ENCODE measurements at places on chromosomes 1 and 21.

GRCh38 chr21:24276204-24276603 lies 1331.1 kb downstream of the MRPL39 start:
- no peaks in the 10 kb centered on the region for H3K4me1 ChIP-seq
- no peaks in the 10 kb centered on the region for H3K36me3 ChIP-seq
- no peak for DNase-seq
- H3K27me3 ChIP-seq, result no peaks in the 10 kb centered on the region
- H3K4me3 ChIP-seq, result no peak overlapping the region

DNA sequence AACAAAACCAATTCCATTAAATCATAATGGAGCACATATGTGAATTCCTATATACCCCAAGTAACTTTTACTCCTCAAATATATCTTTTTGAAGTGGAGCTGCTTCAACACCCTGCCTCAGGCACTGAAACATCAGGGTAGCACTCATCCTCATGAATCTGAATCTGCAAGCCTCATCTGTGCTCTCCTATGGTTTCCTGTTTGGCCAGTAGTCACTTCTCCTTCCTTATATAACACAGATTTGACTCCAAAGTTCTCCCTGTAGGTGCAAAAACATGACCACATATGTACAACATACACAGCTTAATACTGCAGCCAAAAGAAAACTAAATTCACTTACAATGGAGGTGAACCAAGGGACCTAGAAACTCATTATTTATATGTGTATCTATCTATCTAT lies 7.2 kb downstream of the TRIT1 start:
- H3K36me3 ChIP-seq, result peaks cover 12% of the 10 kb centered on the region
- no peaks in the 10 kb centered on the region for H3K27me3 ChIP-seq
- H3K27ac ChIP-seq, result no peak overlapping the region
- H3K4me1 ChIP-seq, result no peaks in the 10 kb centered on the region

GRCh38 chr1:1569341-1569740 lies 5.3 kb downstream of the SSU72 start:
- H3K36me3 ChIP-seq, result peaks cover 26% of the 10 kb centered on the region
- no peak overlapping the region for H3K27ac ChIP-seq
- no peak overlapping the region for H3K4me3 ChIP-seq
- peaks cover 75% of the 10 kb centered on the region for H3K4me1 ChIP-seq
- DNase-seq, result no peak

DNA sequence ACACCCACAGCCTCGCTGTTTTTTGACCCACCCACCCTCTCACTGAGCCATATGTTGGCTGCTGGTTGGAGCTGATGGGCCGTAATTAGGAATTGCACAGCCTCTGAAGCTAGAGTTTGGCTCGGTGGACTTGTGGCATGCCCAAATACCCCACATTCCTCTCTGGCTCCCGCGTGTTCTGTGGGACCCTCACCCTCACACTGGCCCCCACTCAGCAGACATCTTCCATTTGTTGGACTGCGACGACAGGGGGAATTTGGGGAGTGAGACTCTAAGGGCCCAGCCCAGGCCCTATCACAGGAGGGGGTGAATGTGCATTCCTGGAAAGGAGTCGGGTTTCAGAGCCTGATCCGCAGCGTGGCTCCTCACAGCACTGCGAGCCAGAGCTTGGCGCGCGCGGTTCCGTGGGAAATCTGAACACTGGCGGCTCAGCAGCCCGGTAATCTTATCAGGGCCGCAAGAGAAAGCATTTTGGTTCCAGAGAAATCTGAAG lies 5.2 kb downstream of the RCSD1 start:
- H3K27me3 ChIP-seq, result no peaks in the 10 kb centered on the region
- no peak overlapping the region for H3K4me3 ChIP-seq
- H3K4me1 ChIP-seq, result peaks cover 64% of the 10 kb centered on the region
- no peak for DNase-seq
- H3K36me3 ChIP-seq, result peaks cover 39% of the 10 kb centered on the region

DNA sequence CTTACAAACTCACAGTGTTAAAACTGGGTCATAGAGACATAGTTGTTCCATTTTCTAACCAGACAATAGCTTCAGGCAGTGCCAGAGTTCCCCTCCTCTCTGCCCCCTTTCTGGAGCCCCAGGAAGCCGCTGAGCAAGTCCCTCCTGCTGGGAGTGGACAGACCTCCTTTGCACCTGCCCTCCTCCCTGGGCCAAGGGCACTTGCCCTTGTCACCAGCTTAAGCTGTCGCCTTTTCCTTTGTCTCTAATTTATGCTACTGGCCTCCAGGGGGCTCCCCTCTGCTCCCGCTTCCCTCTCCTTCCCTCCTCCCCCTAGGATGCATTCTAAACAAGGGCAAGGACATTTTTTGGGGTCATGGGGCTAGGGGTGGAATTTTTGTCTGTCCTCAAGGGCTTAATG lies 182.4 kb downstream of the MIS18A start:
- H3K36me3 ChIP-seq, result no peaks in the 10 kb centered on the region
- no peak overlapping the region for H3K27ac ChIP-seq
- DNase-seq, result no peak
- no peaks in the 10 kb centered on the region for H3K4me1 ChIP-seq

DNA sequence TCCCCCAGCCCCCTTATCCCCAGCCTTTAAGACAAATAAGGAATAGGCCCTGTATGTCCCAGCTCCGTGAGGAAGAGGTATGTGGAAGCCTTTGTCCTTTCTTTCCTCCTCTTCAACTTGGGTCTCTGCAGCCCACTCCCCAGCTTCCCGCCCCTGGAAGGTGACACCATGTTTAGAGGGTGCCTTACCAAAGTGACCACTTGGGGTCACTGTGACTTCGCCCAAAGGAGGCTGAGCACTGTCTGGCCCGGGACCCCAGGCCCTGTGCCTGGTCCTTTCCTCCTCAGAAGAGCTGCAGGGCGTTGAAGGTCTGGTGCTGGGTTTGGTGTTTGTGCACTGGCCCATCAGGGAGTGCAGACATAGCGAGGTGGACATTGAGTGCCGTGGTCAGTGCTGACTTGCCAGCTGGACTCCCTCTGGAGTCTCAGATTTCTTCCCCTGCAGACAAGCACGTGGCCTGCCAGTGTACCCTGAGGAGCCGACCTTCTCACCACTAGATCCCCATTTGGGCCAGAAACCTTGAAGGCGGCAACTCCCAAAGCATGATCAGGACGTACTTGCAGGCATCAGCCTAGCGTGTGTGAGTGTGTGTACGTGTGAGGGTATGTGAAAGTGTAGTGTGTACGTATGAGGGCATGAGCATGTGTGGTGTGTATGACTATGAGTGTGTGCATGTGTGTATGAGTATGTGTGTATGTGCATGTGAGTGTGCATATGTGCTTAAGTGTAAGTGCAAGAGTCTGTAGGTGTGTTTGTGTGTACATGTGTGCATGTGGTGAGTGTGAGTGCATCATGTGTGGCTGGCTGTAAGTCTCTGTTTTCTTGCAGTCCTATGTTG lies 181.4 kb upstream of the KIAA0040 start:
- no peaks in the 10 kb centered on the region for H3K36me3 ChIP-seq
- H3K4me1 ChIP-seq, result no peaks in the 10 kb centered on the region
- H3K4me3 ChIP-seq, result no peak overlapping the region

- no peaks in the 10 kb centered on the region for H3K4me1 ChIP-seq
- H3K27me3 ChIP-seq, result peaks cover 37% of the 10 kb centered on the region
- no peak for DNase-seq
- H3K36me3 ChIP-seq, result no peaks in the 10 kb centered on the region
- no peak overlapping the region for H3K27ac ChIP-seq
- H3K4me3 ChIP-seq, result no peak overlapping the region
These were observed 9.4 kb upstream of the S100A8 start for GRCh38 chr1:153400244-153400643.

- no peaks in the 10 kb centered on the region for H3K27me3 ChIP-seq
- H3K4me3 ChIP-seq, result no peak overlapping the region
- DNase-seq, result no peak
- no peak overlapping the region for H3K27ac ChIP-seq
These were observed 1699.6 kb downstream of the KCNT2 start for GRCh38 chr1:194908643-194909042.

- no peaks in the 10 kb centered on the region for H3K27me3 ChIP-seq
- no peak overlapping the region for H3K4me3 ChIP-seq
- no peaks in the 10 kb centered on the region for H3K4me1 ChIP-seq
- DNase-seq, result no peak
These were observed 429.6 kb downstream of the USP25 start for GRCh38 chr21:16159213-16159970.

DNA sequence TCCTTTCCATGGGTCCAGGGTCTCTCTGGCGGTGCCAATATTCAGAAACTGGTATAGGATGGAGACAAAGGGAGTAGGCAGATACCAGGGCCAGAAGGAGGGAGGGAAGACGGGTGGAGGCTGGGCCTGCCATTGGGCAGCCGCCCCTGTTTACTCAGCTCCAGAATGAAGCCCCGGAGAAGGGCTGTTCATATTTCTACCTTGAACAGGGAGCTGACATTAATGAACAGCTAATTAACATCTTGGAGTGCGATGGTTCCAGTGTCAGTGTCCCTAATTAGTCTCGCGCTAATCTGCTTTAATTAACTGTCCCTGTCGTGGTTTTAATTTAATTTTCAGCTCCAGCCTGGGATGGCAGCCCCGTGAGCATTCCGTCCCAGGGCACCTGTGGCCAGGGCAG lies 113.8 kb downstream of the EPHB2 start:
- H3K4me1 ChIP-seq, result no peaks in the 10 kb centered on the region
- no peaks in the 10 kb centered on the region for H3K36me3 ChIP-seq
- no peak for DNase-seq
- no peak overlapping the region for H3K4me3 ChIP-seq
- no peaks in the 10 kb centered on the region for H3K27me3 ChIP-seq
- no peak overlapping the region for H3K27ac ChIP-seq

DNA sequence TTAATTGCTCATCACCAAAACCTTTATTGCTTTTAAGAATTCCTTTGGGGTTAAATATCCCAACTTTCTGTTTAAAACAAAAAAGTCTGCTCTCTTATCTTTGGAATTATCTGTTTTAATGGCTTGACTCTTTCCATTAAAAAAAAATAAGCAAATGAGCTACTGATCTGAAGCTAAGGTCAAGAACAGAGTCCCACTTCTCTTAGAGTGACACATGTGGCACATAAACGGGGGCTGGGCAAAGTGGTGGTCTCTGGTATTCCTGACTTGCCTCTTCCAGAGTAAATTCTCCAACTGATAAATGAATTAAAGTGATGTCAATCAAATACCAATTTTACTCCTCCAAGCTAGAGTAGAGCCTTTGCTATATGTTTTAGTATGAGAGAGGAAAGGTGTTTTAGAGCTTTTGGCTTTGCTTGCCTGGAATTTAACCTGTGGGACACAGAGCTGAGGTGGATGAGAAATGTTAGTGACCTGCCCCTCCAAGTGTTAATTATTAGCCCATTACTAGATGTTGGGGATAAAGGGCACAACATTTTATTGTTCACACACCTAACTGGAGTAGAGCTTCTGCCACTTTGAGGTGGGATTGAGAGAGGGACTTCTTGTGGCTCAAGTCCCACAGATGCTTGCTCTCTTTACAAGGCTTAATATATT lies 864.0 kb downstream of the LRRIQ3 start:
- H3K4me3 ChIP-seq, result no peak overlapping the region
- H3K36me3 ChIP-seq, result no peaks in the 10 kb centered on the region
- H3K4me1 ChIP-seq, result no peaks in the 10 kb centered on the region
- no peaks in the 10 kb centered on the region for H3K27me3 ChIP-seq
- no peak overlapping the region for H3K27ac ChIP-seq
- no peak for DNase-seq

DNA sequence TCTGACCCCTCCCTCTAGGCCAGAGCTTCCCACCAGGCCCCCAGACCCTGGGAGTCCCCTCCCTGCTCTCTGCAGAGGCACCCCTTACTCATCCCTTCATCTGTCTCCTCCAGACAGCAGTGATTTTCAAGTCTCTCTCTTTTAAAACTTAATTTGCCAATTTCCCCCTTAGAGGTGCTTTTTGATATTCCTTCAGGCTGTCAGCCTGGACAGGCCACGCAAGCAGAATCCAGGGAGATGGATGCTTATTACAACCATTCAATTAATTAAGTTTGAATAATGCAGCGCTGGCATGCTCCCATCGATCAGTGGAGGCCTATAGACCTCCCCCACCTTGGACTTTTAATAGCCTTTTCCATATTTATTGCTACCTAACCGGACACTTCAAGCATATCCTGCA lies 6.2 kb downstream of the CAMK2N1 start:
- H3K27ac ChIP-seq, result no peak overlapping the region
- H3K4me3 ChIP-seq, result no peak overlapping the region
- no peak for DNase-seq
- H3K36me3 ChIP-seq, result no peaks in the 10 kb centered on the region
- peaks cover 75% of the 10 kb centered on the region for H3K27me3 ChIP-seq

DNA sequence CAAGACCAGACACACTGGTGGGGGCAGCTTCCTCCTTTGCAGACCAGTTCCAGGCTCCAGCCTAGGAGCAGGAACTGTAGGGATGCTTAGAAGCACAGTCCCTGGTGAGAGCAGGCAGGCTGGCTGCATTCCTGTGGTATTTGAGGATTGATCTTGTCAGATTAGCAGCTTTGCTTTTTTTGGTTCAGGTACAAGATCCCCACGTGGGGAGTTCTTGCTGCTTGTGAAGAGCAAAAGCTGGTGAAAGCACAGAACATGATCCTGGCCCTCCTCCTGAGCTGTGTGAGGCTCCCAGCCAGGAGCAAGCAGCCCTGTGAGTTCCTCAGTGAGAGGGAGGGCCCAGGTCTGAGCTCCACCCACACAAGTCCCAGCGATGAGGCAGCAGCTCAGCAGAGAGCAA lies 75.3 kb upstream of the ARTN start:
- peaks cover 5% of the 10 kb centered on the region for H3K36me3 ChIP-seq
- H3K27ac ChIP-seq, result no peak overlapping the region
- no peak overlapping the region for H3K4me3 ChIP-seq
- DNase-seq, result no peak

- H3K27me3 ChIP-seq, result no peaks in the 10 kb centered on the region
- no peak for DNase-seq
- no peak overlapping the region for H3K4me3 ChIP-seq
- peaks cover 59% of the 10 kb centered on the region for H3K36me3 ChIP-seq
- H3K4me1 ChIP-seq, result no peaks in the 10 kb centered on the region
- H3K27ac ChIP-seq, result no peak overlapping the region
These were observed 6.2 kb upstream of the BMP8A start for GRCh38 chr1:39485046-39485803.

- no peak for DNase-seq
- H3K27ac ChIP-seq, result peak overlapping the region; percentile 96
- H3K36me3 ChIP-seq, result peaks cover 2% of the 10 kb centered on the region
- H3K27me3 ChIP-seq, result no peaks in the 10 kb centered on the region
- peaks cover 84% of the 10 kb centered on the region for H3K4me1 ChIP-seq
These were observed 18.7 kb downstream of the SMAP2 start for GRCh38 chr1:40392221-40392620.

- no peak overlapping the region for H3K27ac ChIP-seq
- no peaks in the 10 kb centered on the region for H3K27me3 ChIP-seq
- H3K36me3 ChIP-seq, result no peaks in the 10 kb centered on the region
These were observed 232.9 kb downstream of the SMYD3 start for GRCh38 chr1:246274186-246274585.

- H3K27ac ChIP-seq, result no peak overlapping the region
- H3K4me1 ChIP-seq, result peaks cover 7% of the 10 kb centered on the region
- H3K27me3 ChIP-seq, result no peaks in the 10 kb centered on the region
- no peak overlapping the region for H3K4me3 ChIP-seq
These were observed 4.2 kb upstream of the BCL10 start for GRCh38 chr1:85280636-85281035.

Measured in T-cell (primary cell).